ENCODE measurements at places on chromosomes 4 and X.

DNA sequence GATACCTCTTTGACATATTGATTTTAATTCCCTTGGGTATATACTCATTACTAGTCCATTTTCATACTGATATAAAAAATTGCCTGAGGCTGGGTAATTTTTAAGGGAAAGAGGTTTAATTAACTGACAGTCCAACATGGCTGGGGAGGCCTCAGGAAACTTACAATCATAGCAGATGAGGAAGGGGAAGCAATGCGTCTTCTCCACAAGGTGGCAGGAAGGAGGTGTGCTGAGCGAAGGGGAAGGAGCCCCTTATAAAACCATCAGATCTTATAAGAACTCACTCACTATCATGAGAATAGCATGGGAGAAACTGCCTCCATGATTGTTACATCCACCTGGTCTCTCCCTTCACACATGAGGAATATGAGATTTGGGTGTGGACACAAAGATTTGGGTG, 42.4 kb downstream of the MSX1 start:
- DNase-seq, result no peak

DNA sequence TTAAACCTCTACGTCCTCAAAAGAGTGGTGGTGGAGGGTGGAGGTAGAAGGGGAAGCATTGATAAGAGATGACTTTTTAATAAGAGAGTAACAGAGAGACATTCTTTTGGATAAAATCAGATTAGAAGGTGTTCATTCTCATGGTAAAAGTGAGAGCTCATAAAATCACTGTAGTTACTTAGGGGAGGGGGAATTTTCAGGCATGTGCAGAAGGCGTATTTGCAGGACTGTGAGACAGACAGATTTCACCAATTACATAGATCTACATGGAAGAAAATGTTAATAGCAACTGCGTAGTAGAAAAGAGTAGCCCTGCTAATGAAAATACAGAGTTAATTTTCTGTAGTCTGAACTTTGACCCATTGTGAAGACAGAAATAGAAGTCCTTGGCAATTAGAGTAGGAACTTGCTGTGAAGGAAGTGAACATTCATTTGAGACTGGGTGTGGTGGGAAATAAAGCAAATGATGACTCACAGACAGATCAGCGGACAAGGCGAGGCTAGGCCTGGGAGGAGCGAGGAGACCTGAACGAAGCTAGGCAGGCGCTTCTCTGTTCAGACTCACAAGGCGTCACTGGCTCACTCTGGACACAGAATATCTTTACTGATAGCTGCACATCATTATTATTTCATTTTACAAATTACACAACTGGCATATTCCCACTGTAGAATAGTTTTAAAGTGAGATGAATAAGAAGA, 57.2 kb upstream of the FAM9C start:
- no peak for DNase-seq

- DNase-seq, result no peak
Observed at GRCh38 chr4:113564493-113564892, 197.0 kb downstream of the CAMK2D start.

- DNase-seq, result no peak
Observed at GRCh38 chr4:19375136-19375804, 876.4 kb upstream of the SLIT2 start.
